ENCODE measurements at places on chromosomes 7 and 10. TPM values are rescaled to one million over a fixed set of nuclear protein-coding genes. Genes with fewer than 3 reads are reported as not detected.
A peak's percentile ranks its signal among the peaks of the same experiment; 100 is the strongest.

The SFXN3 gene
- 92.4 TPM for total RNA-seq

GRCh38 chr7:125966278-125967048, 1036.8 kb upstream of the POT1 start:
- DNase-seq = no peak

- DNase-seq = peak; percentile 76
Measured at GRCh38 chr10:13272164-13272571, 27.7 kb downstream of the PHYH start.

DNA sequence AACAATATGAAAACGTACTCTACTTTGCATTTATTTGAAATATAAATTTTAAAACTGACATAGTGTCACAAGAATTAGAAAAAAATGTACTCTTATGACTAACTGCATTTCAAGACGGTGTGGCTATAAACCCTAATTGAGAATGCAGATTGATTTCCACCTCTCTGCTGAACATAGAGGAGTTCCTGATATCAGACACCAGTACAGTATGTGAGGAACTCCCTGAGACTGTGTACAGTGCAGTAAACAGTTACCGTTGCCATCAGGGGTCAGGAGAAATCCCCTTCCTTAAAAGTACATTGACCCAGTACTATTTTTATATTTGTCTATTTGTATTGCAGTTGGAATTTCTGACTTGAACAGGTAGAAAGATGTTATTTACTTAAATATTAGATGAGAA, 61.8 kb upstream of the DKK1 start:
- no peak for DNase-seq

The MMP21 gene
- not detected for total RNA-seq

DNA sequence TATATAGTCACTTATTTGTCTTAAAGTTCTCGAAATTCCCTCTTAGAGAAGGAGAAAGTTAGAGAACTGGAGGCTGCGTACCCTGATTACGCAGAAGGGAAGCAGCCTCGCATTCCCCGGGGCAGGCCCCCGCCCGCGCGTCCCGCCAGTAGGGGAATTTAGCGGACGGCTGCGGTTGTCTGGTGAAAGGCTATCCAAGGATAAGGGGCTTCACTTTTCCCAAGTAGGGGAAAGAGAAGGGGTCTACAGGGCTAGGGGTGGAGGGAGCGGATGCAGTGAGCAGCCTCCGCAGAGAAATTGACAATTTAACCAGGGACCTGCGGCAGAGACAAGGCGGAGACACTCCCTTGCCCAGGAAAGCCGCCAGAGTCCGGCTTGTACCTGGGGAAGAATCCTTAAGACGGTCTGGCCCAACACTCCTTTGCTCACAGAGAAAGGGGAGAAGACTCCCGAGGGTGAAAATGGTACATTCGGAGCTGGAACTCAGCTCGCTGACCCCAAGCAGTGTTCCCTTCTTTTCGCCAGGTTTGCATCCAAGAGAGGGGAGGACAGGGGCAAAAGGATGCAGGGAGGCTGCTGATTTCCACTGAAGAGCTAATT, 994 bp upstream of the MAGI2 start:
- peak; percentile 52 for DNase-seq

The LRRD1 gene
- total RNA-seq = 0.08 TPM

The ACTR1A gene
- 84.1 TPM for total RNA-seq

- DNase-seq = no peak
Measured at GRCh38 chr7:93562106-93562505, 12.4 kb downstream of the CALCR start.

The RPS24 gene
- 2,225 TPM for total RNA-seq

DNA sequence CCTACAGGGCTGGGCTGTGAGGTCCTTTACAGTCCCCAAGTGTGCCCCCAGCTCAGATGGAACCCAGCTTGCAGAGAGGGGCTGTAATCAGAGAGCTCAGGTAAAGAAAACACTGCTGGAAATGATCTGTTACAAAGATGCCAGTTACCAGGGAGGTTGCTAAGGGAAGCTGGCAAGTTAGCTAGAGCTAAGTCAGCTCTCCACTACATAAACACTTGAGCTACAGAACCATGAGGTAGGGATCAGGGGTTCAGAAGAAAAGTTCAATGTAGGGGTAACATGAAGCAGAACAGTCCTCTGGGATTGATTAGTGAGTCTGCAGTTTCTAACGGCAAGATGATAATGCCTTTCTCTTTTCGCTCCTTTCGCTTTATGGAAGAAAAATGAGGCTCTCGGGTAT, 53.1 kb upstream of the TM9SF3 start:
- no peak for DNase-seq

The TDRD1 gene
- total RNA-seq = not detected

The CELF2 gene
- 13.0 TPM for total RNA-seq

DNA sequence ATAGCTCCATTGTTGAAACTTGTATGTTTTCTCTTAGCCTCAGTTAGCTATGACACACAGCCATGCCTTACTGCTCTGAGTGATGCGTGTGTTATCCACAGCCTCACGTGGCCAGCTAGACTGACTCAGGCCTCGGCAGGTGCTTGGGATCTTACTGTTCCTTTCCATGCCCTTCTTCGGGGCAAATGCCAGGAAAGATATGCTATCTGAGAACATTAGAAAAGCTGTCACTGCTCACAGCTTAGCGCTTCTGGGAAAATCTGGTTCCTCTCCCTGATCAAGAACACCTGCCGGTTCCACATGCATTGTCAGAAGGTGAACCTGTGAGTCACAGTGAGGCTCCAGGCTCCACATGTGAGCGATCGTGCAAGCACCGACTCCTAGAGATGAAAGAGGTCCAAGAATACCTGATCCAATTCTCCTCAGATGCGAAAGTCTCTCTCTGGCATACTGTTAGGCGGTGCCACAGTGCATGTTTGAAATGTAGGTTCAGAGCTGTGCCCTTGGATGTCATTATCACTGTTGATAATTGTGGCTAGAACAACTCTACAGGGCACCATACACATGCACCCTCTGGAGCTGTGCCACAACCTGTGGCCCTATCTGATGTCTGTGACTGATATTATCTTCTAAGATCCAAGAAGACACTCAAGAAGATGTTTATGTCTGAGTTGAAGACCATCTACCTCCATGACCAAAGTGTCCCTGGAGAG, 247.8 kb upstream of the IGFBP3 start:
- DNase-seq = no peak

GRCh38 chr10:95660283-95660682, 3.8 kb upstream of the ALDH18A1 start:
- DNase-seq = no peak

The CALML5 gene
- not detected for total RNA-seq

DNA sequence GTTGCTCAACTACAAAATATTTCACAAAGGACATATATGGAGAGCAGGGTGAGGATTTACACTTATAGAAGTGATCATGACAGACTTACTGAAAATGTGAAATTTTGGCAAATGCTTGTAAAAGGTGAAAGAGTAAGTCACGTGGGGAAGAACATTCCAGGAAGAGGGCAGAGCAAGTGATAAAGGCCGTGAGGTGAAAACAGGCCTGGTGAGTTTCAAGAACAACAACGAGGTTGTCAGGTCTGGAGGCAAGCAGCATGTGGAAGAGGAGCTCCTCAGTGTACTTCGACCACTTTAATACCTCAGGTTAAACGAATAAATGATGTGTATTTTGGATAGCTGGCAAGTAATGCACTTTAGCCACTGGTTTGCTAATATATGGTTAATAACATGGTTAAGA, 706.7 kb downstream of the PCDH15 start:
- DNase-seq = peak; percentile 19

DNA sequence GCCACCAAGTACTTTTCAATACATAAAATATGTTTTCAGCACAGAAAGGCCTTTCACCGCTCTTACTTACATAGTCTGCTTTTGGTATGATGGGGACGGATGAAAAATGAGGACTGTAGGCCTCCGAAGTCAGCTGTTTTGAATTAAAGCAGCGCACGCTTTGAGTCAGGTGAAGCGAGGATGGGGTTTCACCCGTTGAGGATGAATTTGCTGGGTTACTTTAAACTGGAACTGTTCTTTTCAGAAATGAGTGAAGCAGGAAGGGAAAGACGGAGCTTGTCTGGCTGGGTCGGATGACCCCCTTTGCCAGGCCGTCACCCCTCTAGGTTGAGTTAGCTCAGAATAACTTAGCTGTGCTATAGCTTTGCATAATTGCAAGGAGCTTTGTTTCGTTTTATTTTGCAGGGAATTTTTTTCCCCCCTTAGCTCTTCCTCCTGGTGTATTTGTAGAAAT, 40.0 kb downstream of the CUX1 start:
- DNase-seq = no peak

The CHRM2 gene
- 7.5 TPM for total RNA-seq

DNA sequence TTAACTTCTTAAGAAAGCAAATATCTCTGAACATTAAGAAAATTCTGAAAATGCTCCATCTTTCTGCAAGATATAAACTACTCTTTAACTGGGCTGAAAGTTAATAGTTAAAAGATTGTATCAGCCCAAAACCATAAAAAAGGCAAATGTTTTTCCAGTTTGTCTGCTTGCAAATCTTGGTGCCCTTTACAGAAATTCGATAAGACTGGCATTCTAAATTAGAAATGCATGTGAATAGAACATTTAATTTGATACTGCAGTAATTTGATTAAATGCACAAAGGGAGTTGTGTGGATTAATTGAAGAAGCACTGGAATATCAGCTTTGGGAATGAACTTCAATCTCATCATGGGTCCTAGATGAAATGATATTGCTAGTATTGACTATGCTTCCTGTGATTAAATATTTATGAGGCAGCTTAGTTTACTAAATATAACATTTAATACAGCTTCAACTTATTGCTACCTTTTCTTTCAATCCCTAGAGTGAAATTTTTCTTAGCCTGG, 78.4 kb downstream of the IQUB start:
- DNase-seq = no peak

The IGFBP3 gene
- total RNA-seq = 632 TPM

DNA sequence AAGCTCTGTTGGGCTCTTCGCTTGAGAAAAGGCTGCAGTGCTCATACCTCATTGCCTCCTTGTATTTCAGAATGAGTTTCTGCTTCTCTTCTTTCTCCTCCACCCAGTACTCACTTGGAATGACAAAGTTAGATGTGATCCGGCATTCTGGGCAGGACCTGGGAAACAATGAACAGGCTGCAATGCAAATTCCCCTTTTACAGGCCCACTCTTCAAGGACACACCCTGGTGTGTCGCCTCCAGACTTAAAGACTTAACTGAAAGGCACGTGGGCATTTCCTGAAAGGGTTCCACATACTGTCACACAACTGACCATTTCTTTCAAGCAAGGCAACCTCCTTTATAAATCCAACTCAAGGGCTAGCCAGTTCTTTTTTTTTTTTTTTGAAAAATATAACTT, 23.6 kb downstream of the MKRN1 start:
- DNase-seq = no peak

- peak; percentile 10 for DNase-seq
Measured at GRCh38 chr7:42645906-42646305, 266.0 kb downstream of the C7orf25 start.

The SLC26A3 gene
- 18.1 TPM for total RNA-seq

GRCh38 chr10:52956861-52957260, 184.3 kb upstream of the MBL2 start:
- no peak for DNase-seq

DNA sequence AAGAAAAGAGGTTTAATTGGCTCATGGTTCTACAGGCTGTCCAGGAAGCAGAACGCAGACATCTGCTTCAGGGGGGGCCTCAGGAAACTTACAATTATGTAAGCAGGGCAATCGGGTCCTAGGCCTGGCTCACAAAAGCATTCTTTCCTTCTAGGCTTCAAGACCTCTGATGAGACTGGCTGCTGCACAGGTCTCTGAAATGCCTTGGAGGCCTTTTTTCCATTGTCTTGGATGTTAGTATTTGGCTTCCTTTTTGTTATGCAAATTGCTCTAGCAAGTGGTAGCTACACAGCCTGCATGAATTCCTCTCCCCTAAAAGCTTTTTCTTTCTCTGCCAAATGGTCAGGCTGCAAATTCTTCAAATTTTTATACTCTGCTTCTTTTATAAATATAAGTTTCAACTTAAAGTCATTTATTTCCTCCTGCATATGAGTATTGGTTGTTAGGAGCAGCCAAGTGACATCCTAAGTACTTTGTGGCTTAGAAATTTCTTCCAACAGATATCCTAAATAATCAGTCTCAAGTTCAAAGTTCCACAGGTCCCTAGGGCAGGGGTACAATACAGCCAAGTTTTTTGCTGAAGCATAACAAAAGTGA, 83.1 kb upstream of the SEMA3A start:
- no peak for DNase-seq

DNA sequence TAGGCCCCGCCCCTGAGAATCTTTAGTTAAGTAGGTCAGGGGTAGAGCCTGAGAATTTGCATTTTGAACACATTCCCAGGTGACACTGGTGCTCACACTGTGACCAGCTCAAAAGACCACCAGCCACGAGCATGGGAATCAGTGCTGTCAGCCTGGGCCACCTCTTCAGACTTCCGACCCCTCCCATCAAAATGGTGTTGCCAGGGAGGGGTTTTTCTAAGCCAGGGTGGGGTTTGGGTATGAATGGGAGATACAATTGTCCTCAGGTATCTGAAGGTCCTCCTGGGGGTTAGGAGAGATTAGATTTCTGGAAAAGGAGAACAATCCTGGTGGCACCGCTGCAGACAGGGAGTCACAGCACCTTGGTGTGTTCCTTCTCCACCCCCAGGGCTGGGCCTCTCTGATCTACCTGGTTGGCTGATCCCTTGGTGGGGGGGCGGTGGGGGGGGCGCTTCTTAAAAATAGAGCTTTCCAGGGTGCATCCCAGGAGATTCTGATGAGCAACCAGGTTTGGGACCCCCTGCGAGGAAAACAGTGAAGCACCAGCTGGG, 111.5 kb upstream of the ANLN start:
- DNase-seq = no peak

The LIPF gene
- 1.1 TPM for total RNA-seq

GRCh38 chr7:148735141-148735540, 36.4 kb downstream of the CUL1 start:
- DNase-seq = no peak

GRCh38 chr7:18952846-18953245, 164.6 kb downstream of the TWIST1 start:
- no peak for DNase-seq

DNA sequence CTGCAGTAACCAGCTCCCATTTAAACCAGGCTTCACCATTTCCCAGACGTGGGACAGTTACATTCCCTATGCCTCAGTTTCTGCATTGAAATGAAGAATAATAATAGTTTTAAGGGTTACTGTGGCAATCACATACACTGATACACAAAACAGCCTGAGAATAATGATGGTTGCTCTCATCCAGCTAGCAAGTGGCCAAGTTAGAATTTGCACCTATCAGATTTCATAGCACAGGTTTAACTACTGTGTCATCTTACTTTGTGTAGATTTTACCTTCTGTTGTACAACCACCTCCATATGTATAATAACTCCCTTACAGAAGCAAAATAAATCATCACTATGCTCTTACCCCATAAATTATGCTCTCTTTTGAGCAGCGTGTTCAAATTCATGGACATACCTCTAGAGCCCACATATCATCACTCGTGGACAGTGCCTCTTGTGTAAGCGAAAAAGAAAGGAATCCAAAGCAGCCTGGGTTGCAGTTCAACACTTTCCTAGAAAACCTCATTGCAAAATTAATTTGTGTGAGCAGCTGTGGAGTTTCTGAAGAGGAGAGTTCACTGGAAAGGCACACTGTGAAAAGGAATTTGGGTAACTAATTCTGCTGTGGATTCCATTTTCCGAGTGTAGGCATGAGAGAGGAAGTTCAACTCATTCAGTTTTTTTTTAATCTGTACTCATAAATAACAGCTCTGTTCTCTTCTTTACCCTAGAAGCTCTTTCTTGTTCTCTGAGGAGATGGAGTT, 492.5 kb downstream of the ARL4A start:
- no peak for DNase-seq
